ENCODE measurements at places on chromosomes 12 and 14.

DNA sequence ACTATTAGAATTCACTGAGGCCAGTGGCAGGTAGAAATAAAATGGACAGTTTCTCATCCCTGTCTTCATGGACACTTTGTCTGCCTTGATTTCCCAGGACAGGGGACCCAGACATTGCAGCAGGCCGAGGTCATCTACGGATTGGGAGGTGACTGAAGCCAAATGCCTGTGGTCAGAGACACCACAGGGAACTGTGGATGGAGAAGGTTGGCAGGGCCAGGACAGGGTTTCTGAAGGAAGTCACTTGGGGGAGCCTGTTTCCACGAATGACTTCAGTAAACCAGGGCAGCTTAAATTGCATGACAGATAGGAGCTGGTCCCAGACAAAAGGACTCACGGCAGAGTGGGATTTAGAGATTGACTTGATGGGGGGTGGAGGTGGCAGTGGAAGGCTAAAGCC lies 224.9 kb downstream of the NTF3 start:
- no peak for DNase-seq

DNA sequence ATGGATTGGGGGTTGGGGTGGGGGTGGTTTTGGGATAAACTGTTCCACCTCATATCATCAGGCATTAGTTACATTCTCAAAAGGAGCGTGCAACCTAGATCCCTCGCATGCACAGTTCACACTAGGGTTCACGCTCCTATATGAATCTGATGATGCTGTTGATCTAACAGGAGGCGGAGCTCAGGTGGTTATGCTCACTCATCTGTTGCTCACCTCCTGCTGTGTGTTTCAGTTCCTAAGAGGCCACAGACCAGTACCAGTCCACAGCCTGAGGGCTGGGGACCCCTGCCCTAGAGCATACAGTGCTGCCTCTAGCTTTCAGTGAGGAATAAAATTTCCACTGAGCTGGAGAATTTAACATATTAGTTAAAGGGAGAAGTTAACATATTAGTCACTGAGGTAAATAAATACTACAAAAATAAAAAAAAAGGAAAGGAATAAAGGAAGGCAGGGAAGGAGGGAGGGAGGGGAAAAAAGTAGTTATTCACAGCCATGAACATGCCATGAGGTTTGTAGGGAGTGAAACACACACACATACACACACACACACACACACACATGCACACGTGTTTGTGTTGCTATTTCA lies 612.7 kb upstream of the TBX3 start:
- DNase-seq: no peak

- no peak for DNase-seq
Measured at GRCh38 chr14:49598189-49598484, 603 bp upstream of the LRR1 start.

DNA sequence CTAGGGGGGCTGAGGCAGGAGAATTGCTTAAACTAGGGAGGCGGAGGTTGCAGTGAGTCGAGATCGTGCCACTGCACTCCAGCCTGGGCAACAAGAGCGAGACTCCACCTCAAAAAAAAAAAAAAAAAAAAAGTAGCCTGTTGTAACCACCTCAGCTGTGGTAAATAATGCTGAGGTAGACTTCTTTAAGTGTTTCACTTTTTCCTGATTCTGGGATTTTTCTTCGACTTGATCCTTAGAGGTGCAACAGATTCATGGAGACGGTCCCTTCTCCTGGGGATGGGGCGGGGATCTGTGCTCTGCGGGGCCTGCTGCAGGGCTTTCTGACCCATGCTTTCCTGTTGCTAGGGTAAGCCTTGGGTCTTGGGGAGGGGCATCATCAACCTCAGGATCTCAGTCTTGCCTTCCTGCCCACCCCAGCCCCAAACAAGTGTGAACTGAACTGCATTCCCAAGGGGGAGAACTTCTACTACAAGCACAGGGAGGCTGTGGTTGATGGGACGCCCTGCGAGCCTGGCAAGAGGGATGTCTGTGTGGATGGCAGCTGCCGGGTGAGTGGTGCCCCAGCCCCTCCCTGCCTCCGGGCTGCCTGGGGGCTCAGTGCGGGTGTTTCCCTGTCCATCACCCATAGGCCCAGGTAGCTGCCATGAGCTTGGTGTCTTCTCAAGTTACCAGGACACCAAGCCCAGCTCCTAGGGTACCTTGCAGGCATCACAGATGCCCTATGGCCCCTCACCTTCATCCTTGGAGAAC lies 12.4 kb downstream of the PAPLN start:
- no peak for DNase-seq

- no peak for DNase-seq
Measured at GRCh38 chr12:11764837-11765236, 115.4 kb downstream of the ETV6 start.

- no peak for DNase-seq
Measured at GRCh38 chr14:65565948-65566347, 153.4 kb downstream of the FUT8 start.

GRCh38 chr12:25839470-25839869 lies 119.0 kb upstream of the RASSF8 start:
- no peak for DNase-seq

- no peak for DNase-seq
Measured at GRCh38 chr14:74509587-74510222, 16.1 kb downstream of the ISCA2 start.

- DNase-seq: no peak
Measured at GRCh38 chr12:34363050-34363673, 340.9 kb downstream of the ALG10 start.

- DNase-seq: no peak
Measured at GRCh38 chr12:106717673-106718072, 56.8 kb upstream of the RIC8B start.

- DNase-seq: no peak
Measured at GRCh38 chr12:47940773-47941474, 22.5 kb upstream of the TMEM106C start.

All from activated CD8-positive, alpha-beta memory T cell treated with anti-CD3 and anti-CD28 coated beads, Interleukin-2, amount 50 U/mL, for 48 hours (primary cell).